H1 (cell line): ENCODE measurements at places on chromosomes 7 and 10.

DNA sequence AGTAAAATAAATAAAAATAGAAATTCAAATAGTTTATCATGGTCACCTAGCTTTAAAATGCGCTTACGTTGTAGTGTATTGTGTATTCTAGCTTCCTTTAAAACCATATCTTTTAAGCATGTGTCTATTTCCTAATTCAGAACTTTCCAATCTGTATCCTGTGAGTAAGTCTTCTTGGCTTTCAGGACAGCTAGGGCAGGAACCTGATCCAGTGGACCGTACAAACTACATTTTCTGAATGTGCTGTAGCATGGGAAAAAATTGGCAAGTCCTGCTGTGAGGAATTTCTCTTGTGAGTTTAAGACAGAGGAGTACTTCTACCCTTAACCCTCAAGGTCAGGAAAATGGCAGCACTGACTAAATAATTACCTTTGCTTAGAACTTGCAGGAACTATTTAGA is 12.1 kb downstream of the OPN1SW start:
- DNase-seq, result no peak

- DNase-seq, result no peak
These were observed 63.0 kb downstream of the RALA start for GRCh38 chr7:39686261-39686924.

GRCh38 chr7:20288036-20288435 is 42.7 kb upstream of the ITGB8 start:
- no peak for DNase-seq

GRCh38 chr10:31320550-31321211 is 1.7 kb downstream of the ZEB1 start:
- no peak for DNase-seq

- no peak for DNase-seq
These were observed 370 bp downstream of the TMEM60 start for GRCh38 chr7:77797734-77798393.

- no peak for DNase-seq
These were observed 4.4 kb upstream of the LUC7L2 start for GRCh38 chr7:139355320-139355719.

- peak; percentile 88 for DNase-seq
These were observed 71.3 kb upstream of the TNRC18 start for GRCh38 chr7:5494683-5495561.

DNA sequence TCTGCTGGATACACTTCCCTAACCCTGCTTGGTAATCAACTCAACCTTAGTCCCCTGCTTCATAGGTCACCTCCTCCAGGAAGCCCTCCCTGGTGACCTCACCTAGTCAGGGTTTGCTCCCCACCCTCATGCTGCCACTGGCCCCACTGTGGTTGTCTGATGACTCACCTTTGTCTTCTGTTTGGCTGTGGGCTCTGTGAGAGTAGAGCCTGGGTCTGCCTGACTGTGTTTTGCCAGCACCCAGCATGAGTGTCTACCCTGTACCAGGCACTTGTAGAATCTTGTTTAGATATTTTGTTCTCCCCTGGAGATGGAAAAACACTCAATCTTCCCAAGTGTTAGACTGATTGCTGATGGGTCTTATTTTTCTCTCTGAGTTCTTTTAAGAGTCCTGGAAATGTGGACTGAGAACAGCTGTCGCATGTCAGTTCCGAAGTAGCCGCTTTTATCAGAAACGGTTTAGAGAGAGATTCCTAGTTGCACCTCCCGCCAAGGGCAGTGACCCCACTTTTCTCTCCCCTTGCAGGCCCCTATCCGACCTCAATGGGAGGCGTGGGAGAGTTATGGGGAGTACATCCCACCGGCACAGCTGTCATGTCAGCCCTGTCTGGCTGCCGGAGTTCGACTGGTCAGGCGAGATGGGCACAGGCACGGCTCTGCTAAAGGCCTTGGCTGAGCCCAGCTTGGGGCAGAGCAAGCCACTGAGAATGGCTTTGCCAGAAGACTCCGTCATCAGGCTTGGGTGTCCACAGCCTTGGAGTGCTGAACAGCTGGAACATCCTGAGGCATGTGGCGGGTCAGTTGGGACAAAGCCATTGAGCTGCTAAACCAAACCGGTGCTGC is 134.3 kb downstream of the GRK5 start:
- DNase-seq, result no peak

GRCh38 chr7:118109607-118110006 is 74.4 kb upstream of the LSM8 start:
- no peak for DNase-seq

DNA sequence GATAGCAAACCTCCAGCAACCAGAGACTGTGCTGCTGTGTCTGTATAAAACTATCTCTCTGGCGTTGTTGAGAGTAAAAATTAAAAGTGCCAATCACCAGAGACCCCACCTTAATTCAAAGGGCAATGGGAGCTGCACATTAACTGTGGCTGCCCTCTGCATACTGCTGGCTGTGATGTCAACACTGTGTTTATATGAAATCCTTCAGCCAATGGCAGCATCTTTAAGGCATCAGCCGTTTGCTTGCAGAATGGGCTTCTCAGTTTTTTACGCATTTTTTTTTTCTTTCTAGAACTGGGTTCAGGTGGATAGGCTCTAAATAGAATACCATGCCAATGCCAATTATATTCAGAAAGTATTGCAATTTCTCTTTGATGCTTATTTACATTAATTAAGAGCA is 47.7 kb downstream of the CHN2 start:
- no peak for DNase-seq

DNA sequence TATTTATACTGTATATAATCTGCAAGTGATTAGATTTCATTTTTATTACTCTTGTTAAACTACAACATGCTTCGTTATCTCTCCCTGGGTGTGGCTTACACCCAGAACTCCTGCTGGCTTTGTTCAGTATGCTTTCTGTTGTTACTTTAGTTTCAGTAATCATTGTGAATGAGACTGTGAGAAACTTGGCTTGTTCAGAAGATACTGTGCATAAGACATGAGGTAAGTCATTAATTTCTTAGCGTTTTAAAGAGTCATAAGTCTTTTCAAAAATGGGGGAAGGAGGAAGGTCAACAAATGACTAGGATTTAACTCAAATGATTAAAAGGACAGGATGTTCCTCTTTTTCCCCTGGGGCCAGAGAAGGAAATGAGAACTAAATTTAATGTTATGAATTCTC is 11.6 kb upstream of the ADD3 start:
- no peak for DNase-seq

GRCh38 chr10:122368502-122369254 is 5.8 kb upstream of the PLEKHA1 start:
- DNase-seq, result no peak

DNA sequence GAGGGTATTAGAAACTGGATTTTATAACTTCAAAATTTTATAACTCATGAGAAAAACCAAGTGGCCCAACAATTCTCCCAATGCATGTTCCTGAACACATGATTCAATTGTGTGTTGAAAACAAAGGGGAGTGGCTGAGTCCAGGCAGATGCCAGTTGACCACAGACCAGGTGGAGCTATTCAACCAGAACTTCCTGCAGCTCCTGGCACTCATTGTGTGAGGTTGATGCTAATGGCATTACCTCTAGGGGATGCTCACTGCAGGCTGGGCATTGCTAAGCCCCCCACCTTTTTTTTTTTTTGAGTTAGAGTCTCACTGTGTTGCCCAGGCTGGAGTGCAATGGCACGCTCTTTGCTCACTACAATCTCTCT is 20.3 kb downstream of the MYOF start:
- DNase-seq, result no peak

- no peak for DNase-seq
These were observed 74.7 kb downstream of the CXCL12 start for GRCh38 chr10:44309939-44310761.

DNA sequence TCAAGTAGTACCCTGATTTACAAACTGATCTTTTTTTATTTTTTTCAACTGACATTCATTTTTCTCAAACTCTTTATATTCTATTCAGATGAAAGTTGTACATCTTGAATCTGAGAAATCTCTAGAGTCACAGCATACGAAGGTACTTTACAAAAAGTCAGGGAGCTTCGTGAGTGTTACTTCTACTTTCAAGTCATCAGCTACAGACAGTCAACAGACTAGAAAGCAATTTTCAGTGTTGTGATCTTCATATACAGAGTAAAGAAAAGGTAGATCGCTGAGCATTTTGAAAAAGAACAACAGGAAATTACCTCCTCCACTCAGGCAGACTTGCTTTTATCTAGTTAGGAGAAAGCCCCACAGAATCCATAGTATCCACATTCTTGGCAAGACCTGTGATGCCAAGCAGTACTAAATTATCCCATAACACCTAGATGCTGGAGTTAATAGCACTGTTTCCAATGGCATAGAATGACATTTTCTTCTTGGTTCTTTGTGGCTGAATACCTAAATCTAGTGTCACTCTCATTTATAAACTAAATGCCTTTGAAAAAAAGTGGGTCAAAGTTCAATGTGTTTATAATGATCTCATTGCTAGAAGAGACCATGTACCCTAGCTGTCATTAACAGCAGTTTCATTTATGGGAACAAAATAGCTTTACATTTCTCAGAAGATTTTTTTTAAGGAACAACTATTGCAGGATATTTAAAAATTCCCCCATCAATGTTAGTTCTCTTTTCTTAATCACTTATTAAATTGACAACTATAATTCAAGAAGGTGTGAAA is 12.0 kb upstream of the ZNF800 start:
- no peak for DNase-seq

GRCh38 chr10:15710455-15710854 is 9.3 kb downstream of the ITGA8 start:
- DNase-seq, result no peak

- DNase-seq, result no peak
These were observed 8.2 kb downstream of the ZCCHC24 start for GRCh38 chr10:79437111-79437814.

- no peak for DNase-seq
These were observed 92.1 kb upstream of the FGFR2 start for GRCh38 chr10:121690152-121690848.

DNA sequence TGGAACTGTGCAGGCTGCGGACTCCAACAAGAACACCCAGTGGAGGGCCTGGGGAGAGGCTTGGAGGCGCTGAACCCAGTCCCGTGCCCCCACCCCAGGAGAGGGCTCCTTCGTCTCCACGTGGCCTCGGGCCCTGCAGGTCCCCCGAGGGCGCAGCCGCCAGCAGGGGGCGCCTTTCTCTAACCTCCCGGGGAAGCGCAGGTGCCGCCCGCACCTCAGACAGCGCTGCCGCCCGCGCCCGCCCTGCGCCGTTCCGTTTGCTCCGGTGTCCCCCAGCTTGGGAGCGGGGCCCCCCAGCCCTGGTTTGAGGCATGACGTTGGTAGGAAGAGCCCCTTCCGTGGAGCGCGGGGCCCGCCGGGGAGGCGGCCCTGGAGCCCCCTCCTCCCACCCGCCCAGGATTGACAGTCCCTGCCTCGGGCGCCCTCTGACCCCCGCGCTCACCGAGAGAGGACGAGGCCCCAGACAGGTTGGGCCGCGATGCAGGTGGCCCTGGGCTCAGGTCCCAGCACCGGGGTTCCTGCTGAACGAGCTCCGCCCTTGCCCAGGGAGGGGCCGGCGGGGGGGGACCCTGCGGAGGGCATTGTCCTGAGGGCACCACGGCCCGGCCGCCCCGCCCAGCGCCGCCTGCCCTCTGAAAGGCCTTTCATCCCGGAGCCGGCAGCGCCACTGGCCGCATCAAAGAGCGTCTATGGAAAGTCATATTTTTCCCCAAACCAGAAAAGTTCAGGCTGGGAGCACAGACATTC is 42.8 kb downstream of the FOXL3 start:
- DNase-seq, result peak; percentile 36

DNA sequence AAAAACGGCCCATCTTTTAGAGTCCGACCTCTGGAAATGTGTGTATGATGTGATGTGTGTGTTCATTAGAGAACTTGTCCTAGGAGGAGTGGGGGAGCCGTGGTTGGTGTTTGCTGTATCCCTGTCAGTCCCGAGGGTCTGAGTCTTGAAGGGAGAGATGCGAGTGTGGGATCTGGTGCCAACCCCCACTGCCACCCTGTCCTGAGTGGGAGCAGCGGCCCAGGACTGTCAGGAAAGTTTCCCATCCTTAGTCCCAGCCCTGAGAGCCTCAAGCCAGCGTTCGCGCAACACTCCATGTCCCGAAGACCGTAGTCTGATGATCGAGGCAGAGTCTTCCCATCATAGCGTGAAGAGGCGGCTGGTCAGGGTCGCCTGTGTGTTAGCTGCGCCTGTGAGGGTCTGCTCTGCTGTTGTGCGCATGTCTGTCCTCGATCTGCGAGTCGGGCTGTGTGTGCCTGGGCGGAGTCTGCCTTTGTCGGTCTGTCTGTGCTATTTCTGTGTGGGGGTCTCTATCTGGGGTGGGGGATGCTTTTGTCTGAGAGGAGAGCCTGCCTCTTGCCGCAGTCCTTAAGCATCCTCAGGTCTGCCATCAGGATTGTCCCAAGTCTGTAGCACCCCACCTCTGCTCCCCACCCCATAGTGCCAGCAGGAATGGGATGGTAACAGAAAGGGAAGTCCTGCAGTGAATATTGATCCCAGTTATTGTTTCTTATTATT is 514 bp upstream of the CHAT start:
- DNase-seq, result no peak

- no peak for DNase-seq
These were observed 60.8 kb upstream of the PLPP4 start for GRCh38 chr10:120396228-120396627.

DNA sequence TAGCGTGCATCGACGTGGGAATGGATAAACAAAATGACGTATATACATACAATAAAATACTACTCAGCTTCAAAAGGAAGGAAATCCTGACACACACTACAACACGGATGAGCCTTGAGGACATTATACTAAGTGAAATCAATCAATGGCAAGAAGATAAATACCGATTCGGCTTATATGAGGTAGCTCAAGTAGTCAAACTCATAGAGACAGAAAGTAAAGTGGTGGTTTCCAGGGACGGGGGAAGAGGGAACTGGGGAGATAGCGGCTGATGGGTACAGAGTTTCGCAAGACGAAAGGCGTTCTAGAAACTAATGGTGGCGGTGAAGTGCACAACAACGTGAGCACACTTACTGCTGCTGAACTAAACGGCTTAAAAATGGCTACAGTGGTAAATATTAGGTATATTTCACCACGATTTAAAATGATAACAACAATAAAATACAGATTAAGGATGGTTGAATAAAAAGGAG is 516.7 kb downstream of the PARD3 start:
- no peak for DNase-seq

GRCh38 chr7:22882106-22882505 is 59.5 kb upstream of the TOMM7 start:
- DNase-seq, result no peak

- no peak for DNase-seq
These were observed 473.7 kb downstream of the ATRNL1 start for GRCh38 chr10:115566867-115567266.

GRCh38 chr10:110863956-110864355 is 7.8 kb upstream of the PDCD4 start:
- DNase-seq, result no peak

DNA sequence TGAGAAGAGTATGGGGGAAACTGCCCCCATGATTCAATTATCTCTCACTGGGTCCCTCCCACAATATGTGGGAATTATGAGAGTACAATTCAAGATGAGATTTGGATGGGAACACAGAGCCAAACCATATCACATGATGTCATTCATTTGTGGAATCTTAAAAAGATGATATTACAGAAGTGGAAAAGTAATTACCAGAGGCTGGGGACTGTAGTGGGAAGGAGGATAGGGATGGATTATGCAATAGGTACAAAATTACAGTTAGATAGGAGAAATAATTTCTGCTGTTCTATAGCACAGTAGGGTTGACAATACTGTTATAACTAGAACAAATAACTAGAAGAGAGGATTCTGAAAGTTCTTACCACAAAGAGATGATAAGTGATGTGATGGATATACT is 141.4 kb downstream of the VPS50 start:
- DNase-seq, result no peak
